NCI-H187 (cell line): ENCODE measurements at places on chromosomes 4 and X.
A peak's percentile ranks its signal among the peaks of the same experiment; 100 is the strongest.

DNA sequence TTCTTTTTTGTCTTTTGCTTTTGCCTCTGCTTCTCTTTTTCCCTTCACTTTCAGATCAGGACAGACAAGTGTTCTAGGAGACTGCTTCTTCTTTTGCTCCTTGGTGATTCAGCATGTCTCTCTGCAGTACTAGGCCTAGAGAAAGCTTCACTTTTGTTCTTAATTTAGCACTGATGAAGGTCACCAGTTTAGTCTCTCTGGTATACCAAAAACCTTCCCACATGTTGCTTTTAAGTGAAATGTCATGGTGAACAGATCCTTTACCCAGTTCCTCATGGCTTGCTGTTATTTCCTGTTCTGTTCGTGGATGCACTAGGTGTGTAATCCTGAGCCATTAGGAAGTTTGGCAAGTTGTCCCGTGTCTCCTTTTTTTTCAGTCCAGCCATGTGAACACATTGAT lies 53.3 kb downstream of the NBDY start:
- DNase-seq, result no peak

DNA sequence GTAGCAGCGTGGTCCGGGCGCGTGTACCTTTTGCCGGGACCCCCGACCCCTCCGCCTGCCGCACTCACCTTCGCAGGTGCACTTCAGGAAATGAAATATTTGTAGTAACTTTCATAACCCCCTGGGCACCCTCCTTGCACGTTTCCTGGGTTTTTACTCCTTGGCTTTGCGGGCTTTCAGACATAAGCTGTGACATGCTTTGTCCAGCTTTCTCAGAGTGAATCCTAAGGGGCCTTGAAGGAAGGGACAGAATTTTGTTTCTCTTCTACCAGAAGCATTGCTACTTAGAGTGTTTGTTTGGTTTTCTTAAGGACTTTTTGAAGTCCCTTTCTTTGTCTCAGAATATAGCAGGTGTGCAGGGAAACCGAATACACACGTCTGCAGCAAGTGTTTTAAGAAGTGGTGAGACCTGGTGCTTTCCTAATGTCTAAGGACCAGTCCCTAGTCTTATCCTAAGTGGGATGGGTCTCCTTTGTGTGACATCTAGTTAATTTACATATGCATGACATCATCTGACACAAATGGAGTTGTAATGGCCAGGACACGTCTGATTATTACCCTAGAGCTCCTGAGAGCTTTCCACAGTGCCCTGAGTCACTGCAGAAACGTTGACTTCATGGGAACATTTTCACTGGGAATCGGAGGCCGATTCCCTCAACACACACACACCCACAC lies 1.3 kb downstream of the FAM149A start:
- DNase-seq, result peak; percentile 1

DNA sequence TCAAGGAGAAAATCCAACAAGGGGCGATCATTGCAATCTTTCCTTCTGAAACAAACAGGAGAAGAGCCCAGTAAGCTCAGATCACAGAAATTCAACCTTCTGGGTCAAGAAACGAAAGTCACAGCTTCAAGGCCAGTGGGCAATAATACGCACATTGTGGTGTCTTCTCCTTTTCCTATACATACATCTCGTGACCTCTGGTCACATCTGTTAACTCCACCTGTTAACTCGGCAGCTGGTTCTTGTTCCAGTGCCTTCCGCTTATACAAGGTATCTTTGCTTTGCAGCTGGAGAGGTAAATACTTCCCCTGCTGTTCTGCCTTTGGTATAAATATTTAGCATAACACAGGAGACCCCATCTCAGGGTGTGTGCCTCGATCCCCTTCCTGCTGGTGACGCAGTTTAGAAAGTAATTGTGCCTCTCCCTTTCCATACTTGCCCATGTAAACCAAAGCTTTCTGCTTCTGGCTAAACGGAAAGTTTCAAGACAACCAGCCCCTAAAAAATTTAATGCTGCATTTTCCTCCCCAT lies 45.0 kb downstream of the CCDC149 start:
- DNase-seq, result no peak

DNA sequence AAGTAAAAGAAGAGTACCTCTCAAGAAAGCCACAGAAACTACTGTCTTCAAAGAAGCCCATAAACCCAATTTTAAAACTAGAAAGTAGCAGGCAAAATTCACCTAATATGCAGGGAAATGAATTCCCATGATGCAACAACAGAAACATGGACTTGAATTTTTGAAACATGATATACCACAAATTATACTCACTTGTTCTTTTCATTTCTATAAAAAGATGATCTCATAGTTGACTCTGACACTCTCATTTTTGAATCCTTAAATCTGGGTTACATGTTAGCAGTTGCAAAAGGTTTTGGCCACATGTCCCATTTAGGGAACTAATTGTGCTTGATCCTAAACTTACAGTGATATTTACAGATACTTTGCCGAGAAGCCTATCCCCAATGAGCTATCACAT lies 1130.8 kb downstream of the FAT4 start:
- no peak for DNase-seq

DNA sequence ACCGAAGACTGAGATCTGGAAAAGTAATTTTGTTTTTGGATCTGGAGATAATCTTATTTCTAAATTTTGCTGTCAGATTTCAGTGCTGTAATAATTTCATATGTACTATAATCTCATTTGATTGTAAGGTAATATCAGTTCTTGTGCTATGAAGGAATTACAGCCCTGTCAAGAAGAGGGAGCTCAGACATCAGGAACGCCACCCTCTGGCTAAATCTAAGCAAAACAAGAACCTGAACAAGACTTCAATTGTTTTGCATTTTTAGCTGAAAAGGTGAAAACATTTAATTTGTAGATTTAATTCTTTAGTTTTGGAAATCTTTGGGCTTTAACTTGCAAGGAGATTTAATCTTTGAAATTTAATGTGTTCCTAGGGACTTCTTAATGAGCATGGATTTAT lies 525.4 kb upstream of the HS3ST1 start:
- DNase-seq, result no peak

DNA sequence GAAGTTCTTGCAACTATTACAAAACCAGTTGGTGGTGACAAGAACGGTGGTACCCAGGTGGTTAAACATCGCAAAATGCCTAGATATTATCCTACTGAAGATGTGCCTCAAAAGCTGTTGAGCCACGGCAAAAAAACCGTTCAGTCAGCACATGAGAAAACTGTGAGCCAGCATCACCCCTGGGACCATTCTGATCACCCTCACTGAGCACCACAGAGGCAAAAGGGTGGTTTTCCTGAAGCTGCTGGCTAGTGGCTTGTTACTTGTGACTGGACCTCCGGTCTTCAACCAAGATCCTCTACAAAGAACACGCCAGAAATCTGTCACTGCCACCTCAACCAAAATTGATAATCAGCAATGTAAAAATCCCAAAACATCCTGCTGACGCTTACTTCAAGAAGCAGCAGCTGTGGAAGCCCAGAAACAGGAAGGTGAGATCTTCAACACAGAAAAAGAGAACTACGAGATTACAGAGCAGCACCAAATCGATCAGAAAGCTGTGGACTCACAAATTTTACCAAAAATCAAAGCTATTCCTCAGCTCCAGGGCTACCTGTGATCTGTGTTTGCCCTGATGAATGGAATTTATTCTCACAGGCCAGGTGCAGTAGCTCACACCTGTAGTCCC lies 21.4 kb upstream of the SLC10A6 start:
- DNase-seq, result no peak
